ENCODE measurements at places on chromosomes 4 and X.

- no peak for DNase-seq
Measured at GRCh38 chr4:35689870-35690269, 554.4 kb downstream of the ARAP2 start.

DNA sequence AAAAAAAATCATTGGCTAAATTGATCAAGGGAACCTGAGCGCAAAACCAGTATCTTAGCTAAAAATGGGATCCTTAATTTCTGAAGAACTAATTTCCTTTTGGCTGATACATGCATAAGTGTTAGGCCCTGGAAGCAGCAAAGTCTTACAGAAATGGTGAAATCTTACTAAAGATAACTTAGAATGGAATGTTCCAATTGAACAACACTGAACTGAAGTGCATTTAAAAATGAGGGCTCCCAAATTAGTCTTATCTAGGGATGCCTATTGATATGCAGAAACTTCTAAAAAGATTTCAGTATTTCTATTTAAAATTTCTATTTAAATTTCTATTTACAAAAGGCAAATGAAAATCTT is 120.7 kb upstream of the BANK1 start:
- DNase-seq = no peak

GRCh38 chr4:23741681-23742191 is 148.1 kb downstream of the PPARGC1A start:
- DNase-seq = no peak

DNA sequence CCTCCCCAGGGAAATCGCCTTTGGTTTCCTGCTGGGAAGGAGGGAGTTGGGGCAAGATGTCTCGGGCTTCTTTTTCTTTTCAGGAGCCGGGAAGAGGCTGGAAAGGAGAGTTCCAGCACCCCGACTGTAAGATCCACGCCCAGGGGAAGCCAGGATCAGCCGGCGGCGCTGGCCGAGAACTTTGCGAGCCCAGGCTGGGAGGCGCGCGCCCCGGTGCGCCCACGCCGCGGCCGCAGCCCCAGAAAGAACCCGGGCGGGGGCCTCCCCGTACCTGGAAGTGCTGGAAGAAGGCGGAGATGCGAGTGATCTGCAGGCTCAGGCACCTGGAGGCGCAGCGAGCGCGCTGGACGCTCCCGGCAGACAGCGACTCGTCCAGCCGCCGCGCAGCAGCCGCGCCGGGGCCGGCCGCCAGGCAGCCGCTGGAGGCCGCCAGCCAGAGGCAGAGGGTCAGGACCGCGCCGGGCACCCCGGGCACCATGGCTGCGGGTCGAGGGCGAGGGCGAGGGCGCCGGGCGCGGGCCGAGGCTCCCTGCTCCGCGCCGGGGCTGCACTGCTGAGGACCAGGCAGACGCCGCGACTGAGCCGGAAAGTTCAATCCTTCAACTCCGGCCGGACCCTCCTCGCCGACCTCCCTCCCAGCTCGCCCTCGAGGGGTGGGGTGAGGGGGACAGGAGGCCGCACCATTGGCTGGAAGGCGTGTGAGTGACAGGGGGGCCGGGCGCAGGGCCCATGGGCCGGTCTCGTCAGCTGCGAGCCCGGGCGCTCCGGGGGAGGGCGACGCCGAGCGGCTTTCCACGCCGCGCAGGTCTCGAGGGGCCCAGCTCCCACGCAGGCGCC is at the start of gene ANOS1:
TSS of gene ANOS1 (minus strand) at position 579 of the 837 bp plus-strand sequence. CDS start at position 478, 101 bp downstream.
- DNase-seq = peak; percentile 42

GRCh38 chr4:26753617-26754016 is 107.0 kb upstream of the STIM2 start:
- peak; percentile 10 for DNase-seq

DNA sequence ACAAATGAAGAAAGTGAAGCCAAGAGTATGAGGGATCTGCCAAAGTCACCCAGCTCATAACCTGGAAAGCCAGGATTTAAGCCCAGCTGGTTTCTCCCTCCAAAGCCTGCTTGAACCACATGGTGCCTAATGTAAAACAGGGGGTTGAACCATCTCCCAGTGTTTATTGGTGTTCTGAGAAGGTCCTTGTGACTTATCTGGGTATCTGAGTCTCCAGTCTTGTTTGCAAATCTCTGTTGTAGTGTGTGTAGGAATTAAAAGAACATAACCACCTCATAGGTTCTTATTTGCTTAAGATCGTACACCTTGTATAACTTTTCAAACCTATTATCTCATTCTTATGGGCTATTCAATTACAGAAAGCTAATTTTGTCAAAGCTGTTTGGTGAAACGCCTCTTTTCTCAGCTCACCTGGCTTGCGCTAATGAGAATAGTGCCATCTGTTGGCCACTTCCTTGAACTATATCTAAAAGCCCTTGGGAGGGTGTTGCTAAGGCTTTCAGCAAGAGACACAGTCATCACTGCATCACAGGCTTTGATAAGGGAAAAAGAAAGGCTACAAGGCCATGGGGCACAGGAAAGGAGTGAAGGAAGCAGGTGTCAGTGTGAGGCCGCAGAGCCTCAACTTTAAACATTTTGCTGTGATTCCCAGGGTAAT is 34.0 kb downstream of the ETDB start:
- DNase-seq = peak; percentile 73
